ENCODE measurements at places on chromosomes 16 and 17.
A peak's percentile ranks its signal among the peaks of the same experiment; 100 is the strongest.

- no peak overlapping the region for H3K27ac ChIP-seq
- no peaks in the 10 kb centered on the region for H3K4me1 ChIP-seq
- no peaks in the 10 kb centered on the region for H3K36me3 ChIP-seq
- H3K4me3 ChIP-seq: no peak overlapping the region
Observed at GRCh38 chr17:33015716-33016346, 24.2 kb downstream of the SPACA3 start.

DNA sequence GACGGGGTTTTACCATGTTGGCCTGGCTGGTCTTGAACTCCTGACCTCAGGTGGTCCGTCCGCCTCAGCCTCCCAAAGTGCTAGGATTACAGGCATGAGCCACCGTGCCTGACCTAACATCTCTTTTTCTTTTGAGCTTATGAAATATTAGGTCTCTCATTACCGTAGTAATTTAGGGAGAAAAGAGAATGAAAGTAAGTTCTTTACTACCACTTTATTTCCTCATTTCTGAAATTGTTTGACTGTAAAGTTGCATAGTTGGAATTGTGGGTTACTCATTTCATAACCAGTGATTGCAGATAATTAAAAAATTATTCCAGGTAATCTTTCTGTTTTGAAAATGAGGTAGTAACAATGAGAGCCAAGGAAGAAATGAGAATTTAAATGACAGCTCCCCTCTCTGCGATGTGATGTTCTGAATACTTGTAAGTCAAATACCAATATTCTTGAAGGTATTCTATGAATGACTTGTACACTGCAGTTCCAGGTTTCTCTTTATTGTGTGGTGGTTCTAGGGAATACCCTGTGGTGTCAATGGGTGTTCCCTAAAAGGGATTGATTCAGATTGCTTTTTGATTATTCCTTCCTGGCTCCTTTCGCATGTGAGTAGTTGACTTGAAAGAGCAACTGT is 28.3 kb downstream of the MAP2K4 start:
- no peak overlapping the region for H3K27ac ChIP-seq
- H3K36me3 ChIP-seq: peaks cover 3% of the 10 kb centered on the region
- no peak overlapping the region for H3K4me3 ChIP-seq
- DNase-seq: no peak

GRCh38 chr17:51904379-51904778 is 254.1 kb downstream of the CA10 start:
- H3K27me3 ChIP-seq: no peaks in the 10 kb centered on the region
- H3K4me1 ChIP-seq: no peaks in the 10 kb centered on the region
- DNase-seq: no peak
- H3K36me3 ChIP-seq: no peaks in the 10 kb centered on the region
- no peak overlapping the region for H3K27ac ChIP-seq

DNA sequence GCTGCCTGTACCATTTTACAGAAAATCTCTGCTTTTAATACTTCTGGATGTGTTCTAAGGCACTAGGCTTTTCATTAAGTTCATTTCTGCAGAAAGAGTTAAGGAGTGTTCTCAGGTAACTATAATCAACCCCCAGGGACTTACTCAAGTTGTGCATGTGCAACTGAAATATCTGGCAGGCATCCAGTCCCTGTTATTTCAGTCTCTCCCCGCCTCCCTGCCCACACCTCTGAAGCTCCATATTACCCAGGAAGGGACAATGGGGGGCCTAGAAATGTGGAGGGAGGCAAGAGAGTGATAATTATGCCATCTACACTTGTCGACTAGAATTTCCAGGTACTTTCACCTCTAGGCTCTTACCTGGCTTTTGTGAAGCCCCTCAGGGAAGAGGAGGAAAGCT is 432.2 kb downstream of the MAF start:
- no peak overlapping the region for H3K4me3 ChIP-seq
- H3K36me3 ChIP-seq: peaks cover 2% of the 10 kb centered on the region
- no peak overlapping the region for H3K27ac ChIP-seq
- no peak for DNase-seq
- peaks cover 7% of the 10 kb centered on the region for H3K4me1 ChIP-seq

- peak overlapping the region; percentile 68 for H3K27ac ChIP-seq
- no peak for DNase-seq
- H3K36me3 ChIP-seq: peaks cover 11% of the 10 kb centered on the region
- no peaks in the 10 kb centered on the region for H3K27me3 ChIP-seq
- peak overlapping the region; percentile 28 for H3K4me3 ChIP-seq
Observed at GRCh38 chr17:67520916-67521774, 144.1 kb downstream of the PITPNC1 start.

- peak overlapping the region; percentile 87 for H3K4me3 ChIP-seq
- H3K36me3 ChIP-seq: peaks cover 24% of the 10 kb centered on the region
- peak; percentile 29 for DNase-seq
- peaks cover 29% of the 10 kb centered on the region for H3K4me1 ChIP-seq
- no peaks in the 10 kb centered on the region for H3K27me3 ChIP-seq
- no peak overlapping the region for H3K27ac ChIP-seq
Observed at GRCh38 chr17:1485423-1486376, 6.8 kb downstream of the MYO1C start.

GRCh38 chr17:38907930-38908675 is 17.3 kb upstream of the LASP1NB start:
- peaks cover 35% of the 10 kb centered on the region for H3K4me1 ChIP-seq
- H3K27me3 ChIP-seq: no peaks in the 10 kb centered on the region
- peak overlapping the region; percentile 70 for H3K27ac ChIP-seq
- peaks cover 38% of the 10 kb centered on the region for H3K36me3 ChIP-seq

- no peak overlapping the region for H3K4me3 ChIP-seq
- peak overlapping the region; percentile 35 for H3K27ac ChIP-seq
- DNase-seq: no peak
- peaks cover 93% of the 10 kb centered on the region for H3K36me3 ChIP-seq
- H3K27me3 ChIP-seq: no peaks in the 10 kb centered on the region
Observed at GRCh38 chr17:80382956-80383355, 32.0 kb upstream of the ENDOV start.

GRCh38 chr17:29019475-29020181 is 13.8 kb upstream of the SEZ6 start:
- H3K27me3 ChIP-seq: peaks cover 91% of the 10 kb centered on the region
- peaks cover 10% of the 10 kb centered on the region for H3K4me1 ChIP-seq
- H3K4me3 ChIP-seq: no peak overlapping the region
- H3K27ac ChIP-seq: no peak overlapping the region
- DNase-seq: no peak

DNA sequence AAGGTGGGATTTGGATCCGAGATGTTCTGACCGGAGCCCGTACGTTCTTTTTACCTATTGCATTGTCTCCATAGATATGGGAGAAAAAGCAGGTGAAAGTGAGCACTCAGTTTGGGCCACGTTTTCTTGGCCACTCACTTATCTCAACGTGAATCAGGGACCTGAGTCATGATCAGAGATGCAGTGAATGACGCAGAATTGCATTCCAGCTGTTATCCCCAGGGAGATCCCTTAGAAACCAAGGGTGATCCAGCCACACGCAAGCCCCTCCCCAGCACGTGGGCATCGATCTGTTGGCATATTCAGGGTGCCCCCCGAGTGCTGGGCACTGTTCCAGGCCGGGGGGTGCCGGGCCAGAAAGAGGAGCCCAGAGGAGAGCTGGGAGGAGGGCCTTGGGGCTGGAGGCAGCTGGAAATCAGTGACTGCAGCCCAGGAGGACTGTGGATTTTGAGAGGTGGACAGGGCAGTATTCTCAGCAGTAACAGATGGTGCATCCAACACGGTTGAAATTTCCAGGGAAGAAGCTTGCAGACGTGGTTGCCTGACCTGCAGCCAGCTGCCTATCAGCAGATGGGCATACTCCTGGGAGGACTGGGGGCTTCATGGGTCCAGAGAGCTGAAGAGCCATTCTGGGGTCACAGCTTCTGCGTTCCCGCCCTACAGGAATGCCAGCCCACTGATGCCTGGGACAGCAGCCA is 87.2 kb upstream of the CACNG5 start:
- no peaks in the 10 kb centered on the region for H3K27me3 ChIP-seq
- H3K27ac ChIP-seq: no peak overlapping the region

- H3K4me3 ChIP-seq: no peak overlapping the region
- H3K27ac ChIP-seq: peak overlapping the region; percentile 67
- peaks cover 16% of the 10 kb centered on the region for H3K4me1 ChIP-seq
- H3K36me3 ChIP-seq: peaks cover 5% of the 10 kb centered on the region
- no peak for DNase-seq
- no peaks in the 10 kb centered on the region for H3K27me3 ChIP-seq
Observed at GRCh38 chr16:47643323-47644000, 182.3 kb downstream of the PHKB start.

GRCh38 chr17:30920282-30920681 is 1.5 kb upstream of the ADAP2 start:
- H3K4me3 ChIP-seq: no peak overlapping the region
- peaks cover 51% of the 10 kb centered on the region for H3K27me3 ChIP-seq
- H3K36me3 ChIP-seq: peaks cover 5% of the 10 kb centered on the region

DNA sequence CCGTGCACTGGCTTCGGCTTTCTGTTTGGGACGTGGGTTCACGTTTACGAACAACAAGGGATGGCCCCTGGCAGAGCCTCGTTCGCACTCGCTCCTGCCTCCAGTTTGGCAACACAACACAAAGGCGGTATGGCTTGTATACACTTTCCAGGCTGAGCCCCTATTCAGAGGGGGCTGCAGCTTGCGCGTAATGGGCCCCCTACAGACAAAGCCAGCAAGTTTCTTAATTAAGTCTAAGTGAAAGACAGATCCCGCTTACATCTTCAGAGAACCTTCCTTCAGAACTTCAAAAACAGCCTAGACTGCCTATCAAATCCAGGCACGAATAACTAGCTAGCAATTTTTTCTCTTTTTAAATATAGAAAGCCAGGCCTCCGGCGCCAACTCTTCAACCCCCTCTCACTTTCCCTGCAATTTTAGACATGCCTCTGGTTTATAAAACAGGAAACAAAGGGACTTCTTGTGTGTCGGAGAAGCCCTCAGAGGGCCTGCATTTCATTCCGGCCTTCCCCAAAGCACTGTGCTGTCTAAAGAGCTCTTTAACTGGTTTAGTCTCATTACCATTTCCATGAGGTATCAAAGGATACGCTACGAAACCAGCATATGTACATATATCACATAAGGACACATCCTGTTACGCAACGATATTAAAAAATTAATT is 244.9 kb downstream of the STX8 start:
- no peak for DNase-seq
- peaks cover 10% of the 10 kb centered on the region for H3K4me1 ChIP-seq
- peaks cover 2% of the 10 kb centered on the region for H3K36me3 ChIP-seq

- no peak for DNase-seq
- no peaks in the 10 kb centered on the region for H3K27me3 ChIP-seq
- H3K4me3 ChIP-seq: peak overlapping the region; percentile 79
Observed at GRCh38 chr16:74999219-74999608, 390 bp downstream of the ZNRF1 start.

- H3K36me3 ChIP-seq: peaks cover 3% of the 10 kb centered on the region
- peaks cover 11% of the 10 kb centered on the region for H3K4me1 ChIP-seq
- H3K27me3 ChIP-seq: peaks cover 10% of the 10 kb centered on the region
- peak; percentile 89 for DNase-seq
Observed at GRCh38 chr17:49556223-49556943, 19.3 kb upstream of the NXPH3 start.

DNA sequence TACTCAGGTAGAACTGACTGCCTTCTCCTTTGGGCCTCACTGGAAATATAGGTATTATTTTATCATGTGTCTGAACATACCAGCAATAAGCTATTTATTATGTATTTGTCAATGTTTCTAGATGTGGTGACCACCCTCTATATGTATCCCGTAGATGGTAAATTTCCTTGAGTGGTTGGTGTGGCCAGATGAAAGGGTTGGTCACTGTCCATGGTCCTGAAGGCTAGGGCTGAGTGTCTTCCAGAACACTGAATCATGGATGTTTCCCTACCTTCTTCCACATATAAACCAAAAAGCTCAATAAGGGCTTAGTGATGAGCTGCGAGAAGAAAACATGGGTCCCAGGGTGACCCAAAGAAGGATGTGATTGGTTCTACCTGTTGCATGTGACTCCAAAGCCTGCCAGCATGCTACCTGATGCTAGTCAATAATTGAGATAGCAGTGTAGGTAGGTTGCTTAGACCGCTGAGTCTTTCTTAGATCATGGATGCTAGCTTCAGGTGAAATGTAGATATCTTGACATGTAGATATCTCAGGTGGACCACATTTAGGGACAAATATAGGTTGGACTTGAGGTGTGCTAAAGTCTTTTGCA is 150.3 kb downstream of the ASIC2 start:
- no peak overlapping the region for H3K27ac ChIP-seq
- no peak overlapping the region for H3K4me3 ChIP-seq

DNA sequence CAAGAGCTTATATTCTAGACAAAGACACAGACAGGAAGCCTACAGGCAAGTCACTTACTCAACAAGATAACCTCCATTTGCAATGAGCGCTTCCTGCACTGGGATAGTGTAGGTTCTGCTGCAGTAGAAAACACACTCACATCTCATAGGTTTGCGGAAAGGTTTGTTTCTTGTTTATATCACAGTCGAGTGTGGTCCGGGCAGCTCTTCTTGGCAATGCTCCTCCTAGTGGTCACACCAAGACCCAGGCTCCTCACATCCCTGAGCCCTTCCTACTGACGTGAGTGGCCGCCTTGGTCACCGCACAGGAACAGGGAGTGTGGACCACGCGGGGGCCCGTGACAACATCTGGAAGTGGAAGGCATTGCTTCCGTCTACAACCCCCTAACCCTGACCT is 48.0 kb upstream of the RBFOX3 start:
- H3K36me3 ChIP-seq: no peaks in the 10 kb centered on the region
- H3K4me1 ChIP-seq: peaks cover 8% of the 10 kb centered on the region
- DNase-seq: no peak
- H3K4me3 ChIP-seq: no peak overlapping the region
- peak overlapping the region; percentile 60 for H3K27ac ChIP-seq

GRCh38 chr17:46159686-46160085 is 33.5 kb downstream of the KANSL1 start:
- peaks cover 15% of the 10 kb centered on the region for H3K36me3 ChIP-seq
- DNase-seq: no peak
- no peaks in the 10 kb centered on the region for H3K27me3 ChIP-seq
- no peak overlapping the region for H3K4me3 ChIP-seq
- H3K4me1 ChIP-seq: peaks cover 83% of the 10 kb centered on the region
- peak overlapping the region; percentile 58 for H3K27ac ChIP-seq

- H3K4me3 ChIP-seq: no peak overlapping the region
- no peak for DNase-seq
- H3K36me3 ChIP-seq: no peaks in the 10 kb centered on the region
- no peak overlapping the region for H3K27ac ChIP-seq
- H3K4me1 ChIP-seq: no peaks in the 10 kb centered on the region
- H3K27me3 ChIP-seq: no peaks in the 10 kb centered on the region
Observed at GRCh38 chr16:48963901-48964615, 317.6 kb downstream of the CBLN1 start.

DNA sequence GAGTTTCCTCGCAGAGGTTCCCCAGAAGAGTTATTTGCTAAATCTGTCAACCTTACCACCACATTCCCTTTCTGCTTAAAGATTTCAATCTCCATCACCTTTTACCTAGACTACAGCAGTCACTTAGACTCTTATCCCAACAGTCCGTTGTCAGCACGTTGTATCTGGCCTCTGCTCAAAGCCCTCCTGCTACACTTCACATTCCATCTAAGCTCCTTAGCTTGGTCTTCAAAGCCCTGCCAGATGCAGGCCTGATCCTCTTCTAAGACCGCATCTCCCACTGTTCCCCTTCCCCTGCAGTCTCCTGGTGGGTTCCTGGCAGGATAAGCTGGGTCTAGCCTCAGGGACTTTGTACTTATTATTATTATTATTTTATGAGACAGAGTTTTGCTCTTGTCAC is 10.3 kb upstream of the SRCAP start:
- H3K36me3 ChIP-seq: no peaks in the 10 kb centered on the region
- no peak for DNase-seq
- H3K4me3 ChIP-seq: no peak overlapping the region
- no peaks in the 10 kb centered on the region for H3K27me3 ChIP-seq

GRCh38 chr16:130533-131173 is 7.8 kb downstream of the NPRL3 start:
- no peak for DNase-seq
- H3K27me3 ChIP-seq: no peaks in the 10 kb centered on the region
- H3K27ac ChIP-seq: no peak overlapping the region
- peaks cover 25% of the 10 kb centered on the region for H3K4me1 ChIP-seq
